ENCODE measurements at places on chromosomes 2 and 18.

GRCh38 chr18:34707670-34708069 is 2.4 kb upstream of the DTNA start:
- no peaks in the 10 kb centered on the region for H3K27me3 ChIP-seq
- no peak for DNase-seq
- peaks cover 56% of the 10 kb centered on the region for H3K4me1 ChIP-seq
- no peak overlapping the region for H3K27ac ChIP-seq
- H3K4me3 ChIP-seq = no peak overlapping the region

- peaks cover 2% of the 10 kb centered on the region for H3K27me3 ChIP-seq
- peaks cover 47% of the 10 kb centered on the region for H3K4me1 ChIP-seq
- peak; percentile 75 for DNase-seq
- H3K36me3 ChIP-seq = no peaks in the 10 kb centered on the region
- peak overlapping the region; percentile 22 for H3K4me3 ChIP-seq
Observed at GRCh38 chr2:237291138-237291792, 122.7 kb downstream of the COL6A3 start.

GRCh38 chr2:159637240-159637639 is 20.9 kb upstream of the BAZ2B start:
- peaks cover 13% of the 10 kb centered on the region for H3K36me3 ChIP-seq
- DNase-seq = no peak
- no peak overlapping the region for H3K4me3 ChIP-seq
- no peaks in the 10 kb centered on the region for H3K27me3 ChIP-seq

GRCh38 chr2:143717536-143718168 is 588.4 kb downstream of the ARHGAP15 start:
- no peaks in the 10 kb centered on the region for H3K36me3 ChIP-seq
- no peak overlapping the region for H3K4me3 ChIP-seq
- H3K27me3 ChIP-seq = peaks cover 8% of the 10 kb centered on the region
- H3K27ac ChIP-seq = no peak overlapping the region
- H3K4me1 ChIP-seq = peaks cover 10% of the 10 kb centered on the region

- no peaks in the 10 kb centered on the region for H3K36me3 ChIP-seq
- H3K4me3 ChIP-seq = no peak overlapping the region
- no peak overlapping the region for H3K27ac ChIP-seq
- DNase-seq = no peak
- H3K27me3 ChIP-seq = peaks cover 12% of the 10 kb centered on the region
Observed at GRCh38 chr2:134745023-134745422, 26.2 kb upstream of the TMEM163 start.

GRCh38 chr2:23506531-23507266 is 121.7 kb downstream of the KLHL29 start:
- DNase-seq = no peak
- H3K4me3 ChIP-seq = no peak overlapping the region
- H3K27ac ChIP-seq = no peak overlapping the region
- no peaks in the 10 kb centered on the region for H3K36me3 ChIP-seq
- peaks cover 79% of the 10 kb centered on the region for H3K4me1 ChIP-seq
- peaks cover 18% of the 10 kb centered on the region for H3K27me3 ChIP-seq

DNA sequence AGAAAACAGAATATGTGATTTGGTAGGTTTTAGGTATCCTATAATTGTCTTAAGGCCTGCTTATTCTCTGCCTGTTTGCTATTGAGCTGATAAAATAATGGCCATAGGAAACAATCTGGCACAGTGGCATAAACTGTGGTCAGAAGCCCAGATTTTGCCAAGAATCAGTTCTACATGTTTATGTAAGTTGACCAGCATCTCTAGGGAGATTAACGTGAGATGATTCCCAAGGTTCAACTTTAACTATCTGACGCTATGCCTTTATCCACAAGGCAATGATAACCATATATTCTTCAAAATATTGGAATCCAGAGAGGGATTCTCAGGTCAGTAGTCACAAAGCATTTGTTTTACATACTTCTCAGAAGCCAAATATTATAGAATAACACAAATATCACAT is 25.6 kb downstream of the AP1S3 start:
- peaks cover 19% of the 10 kb centered on the region for H3K4me1 ChIP-seq
- no peak overlapping the region for H3K27ac ChIP-seq
- H3K4me3 ChIP-seq = no peak overlapping the region

- H3K36me3 ChIP-seq = no peaks in the 10 kb centered on the region
- H3K4me3 ChIP-seq = no peak overlapping the region
- no peak overlapping the region for H3K27ac ChIP-seq
- no peaks in the 10 kb centered on the region for H3K4me1 ChIP-seq
- no peak for DNase-seq
- peaks cover 3% of the 10 kb centered on the region for H3K27me3 ChIP-seq
Observed at GRCh38 chr2:198077477-198077876, 273.1 kb downstream of the PLCL1 start.

GRCh38 chr2:240650254-240650965 is 25.1 kb downstream of the GPR35 start:
- H3K27me3 ChIP-seq = peaks cover 70% of the 10 kb centered on the region
- peaks cover 20% of the 10 kb centered on the region for H3K4me1 ChIP-seq
- no peak overlapping the region for H3K27ac ChIP-seq
- H3K4me3 ChIP-seq = no peak overlapping the region

DNA sequence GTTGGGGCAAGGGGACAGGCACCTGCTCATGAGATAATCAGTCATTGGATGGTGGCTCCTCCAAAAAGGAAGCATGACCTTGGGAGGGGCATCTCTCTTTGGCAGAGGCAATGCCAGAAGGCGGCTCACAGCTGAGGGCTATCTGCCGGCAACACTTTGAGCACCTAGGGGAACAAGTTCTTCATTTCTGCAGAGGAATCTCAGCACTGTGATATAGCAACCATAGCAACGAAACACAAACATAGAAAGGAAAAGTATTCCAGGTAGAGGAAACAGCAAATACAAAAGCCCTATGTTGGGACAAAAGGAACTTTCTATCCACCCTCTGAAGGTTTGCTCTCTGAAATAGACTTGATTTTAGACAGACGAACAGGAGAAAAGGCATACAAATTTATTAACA is 89.1 kb upstream of the NEDD4L start:
- H3K4me3 ChIP-seq = no peak overlapping the region
- H3K4me1 ChIP-seq = no peaks in the 10 kb centered on the region
- peaks cover 6% of the 10 kb centered on the region for H3K27me3 ChIP-seq
- no peaks in the 10 kb centered on the region for H3K36me3 ChIP-seq
- no peak overlapping the region for H3K27ac ChIP-seq

GRCh38 chr2:221994926-221995325 is 303.9 kb downstream of the PAX3 start:
- H3K27me3 ChIP-seq = no peaks in the 10 kb centered on the region
- H3K27ac ChIP-seq = no peak overlapping the region

DNA sequence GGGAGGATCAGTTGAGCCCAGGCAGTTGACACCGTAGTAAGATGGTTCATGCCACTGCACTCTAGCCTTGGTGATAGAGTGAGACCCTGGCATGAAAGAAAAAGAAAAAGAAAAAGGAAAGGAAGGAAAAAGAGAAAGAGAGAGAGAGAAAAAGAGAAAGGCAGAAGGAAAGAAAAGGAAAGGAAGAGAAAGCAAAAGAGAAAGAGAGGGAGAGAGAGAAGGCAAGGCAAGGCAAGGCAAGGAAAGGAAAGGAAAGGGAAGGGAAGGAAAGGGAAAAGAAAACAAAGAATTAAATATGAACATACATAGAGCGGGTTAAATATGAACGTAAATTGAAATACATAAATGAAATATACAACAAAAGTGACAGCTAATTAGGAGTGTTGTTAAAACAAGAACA is 167.5 kb upstream of the SETBP1 start:
- H3K36me3 ChIP-seq = no peaks in the 10 kb centered on the region
- no peak overlapping the region for H3K4me3 ChIP-seq
- DNase-seq = no peak
- no peak overlapping the region for H3K27ac ChIP-seq

DNA sequence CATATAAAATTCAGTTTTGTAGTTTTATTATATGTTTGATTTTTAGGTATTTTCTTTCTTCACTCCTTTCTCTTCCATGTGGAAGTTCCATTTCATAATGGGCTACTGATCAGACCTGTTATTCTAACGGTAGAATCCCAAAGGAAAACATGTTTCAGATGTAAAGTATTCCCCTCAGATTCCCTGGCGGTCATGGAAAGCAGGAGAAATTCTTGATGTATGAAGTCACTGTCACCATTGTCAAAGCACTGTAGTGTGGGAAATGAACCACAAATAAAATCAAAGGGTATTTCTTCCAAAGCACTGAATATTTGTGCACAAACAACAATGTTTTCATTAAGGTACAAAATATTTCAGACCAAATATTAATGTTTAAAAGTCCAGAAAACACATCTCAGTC is 237.3 kb upstream of the KLHL14 start:
- H3K27ac ChIP-seq = no peak overlapping the region
- no peaks in the 10 kb centered on the region for H3K36me3 ChIP-seq
- H3K27me3 ChIP-seq = no peaks in the 10 kb centered on the region
- H3K4me1 ChIP-seq = no peaks in the 10 kb centered on the region
- no peak for DNase-seq
- H3K4me3 ChIP-seq = no peak overlapping the region

DNA sequence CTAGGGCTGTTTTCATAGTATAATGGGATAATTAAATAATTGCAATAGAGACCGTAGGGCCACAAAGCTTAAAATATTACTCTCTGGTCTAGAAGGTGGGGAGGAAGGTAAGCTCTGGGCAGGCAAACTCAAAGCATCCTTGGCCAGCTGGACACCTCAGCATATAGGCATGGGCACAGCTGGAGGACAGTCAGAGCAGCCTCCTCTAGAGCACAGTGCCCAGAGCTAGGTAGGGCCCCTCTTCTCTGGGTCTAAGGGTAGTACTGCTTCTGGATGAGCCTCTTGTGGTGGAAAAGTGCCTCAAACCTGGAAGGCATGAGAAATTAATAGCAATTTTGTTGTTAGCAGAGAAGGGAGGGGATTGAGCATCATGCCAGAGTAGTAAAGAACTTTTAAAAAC is 291.3 kb upstream of the FBXO11 start:
- H3K27ac ChIP-seq = no peak overlapping the region
- H3K36me3 ChIP-seq = no peaks in the 10 kb centered on the region
- no peaks in the 10 kb centered on the region for H3K27me3 ChIP-seq
- H3K4me1 ChIP-seq = peaks cover 9% of the 10 kb centered on the region
- no peak overlapping the region for H3K4me3 ChIP-seq

- H3K4me3 ChIP-seq = no peak overlapping the region
- peaks cover 27% of the 10 kb centered on the region for H3K4me1 ChIP-seq
- no peak for DNase-seq
- no peaks in the 10 kb centered on the region for H3K36me3 ChIP-seq
- no peak overlapping the region for H3K27ac ChIP-seq
- H3K27me3 ChIP-seq = peaks cover 27% of the 10 kb centered on the region
Observed at GRCh38 chr2:1773883-1774282, 29.6 kb upstream of the PXDN start.

GRCh38 chr2:108447947-108448677 is 894 bp upstream of the GCC2 start:
- H3K4me1 ChIP-seq = peaks cover 50% of the 10 kb centered on the region
- peaks cover 7% of the 10 kb centered on the region for H3K27me3 ChIP-seq
- peak overlapping the region; percentile 95 for H3K4me3 ChIP-seq
- H3K36me3 ChIP-seq = peaks cover 27% of the 10 kb centered on the region

- peaks cover 11% of the 10 kb centered on the region for H3K4me1 ChIP-seq
- no peak overlapping the region for H3K4me3 ChIP-seq
- DNase-seq = no peak
- no peak overlapping the region for H3K27ac ChIP-seq
- H3K27me3 ChIP-seq = no peaks in the 10 kb centered on the region
- H3K36me3 ChIP-seq = peaks cover 30% of the 10 kb centered on the region
Observed at GRCh38 chr18:79274823-79275222, 120.9 kb upstream of the NFATC1 start.

- peaks cover 10% of the 10 kb centered on the region for H3K27me3 ChIP-seq
- H3K36me3 ChIP-seq = no peaks in the 10 kb centered on the region
- no peak overlapping the region for H3K4me3 ChIP-seq
- no peak for DNase-seq
Observed at GRCh38 chr18:47800248-47800647, 130.2 kb downstream of the SMAD2 start.

GRCh38 chr18:23982155-23983079 is 32.1 kb upstream of the TTC39C start:
- H3K27ac ChIP-seq = peak overlapping the region; percentile 23
- no peaks in the 10 kb centered on the region for H3K36me3 ChIP-seq
- H3K4me1 ChIP-seq = peaks cover 25% of the 10 kb centered on the region
- H3K27me3 ChIP-seq = no peaks in the 10 kb centered on the region
- peak overlapping the region; percentile 49 for H3K4me3 ChIP-seq

DNA sequence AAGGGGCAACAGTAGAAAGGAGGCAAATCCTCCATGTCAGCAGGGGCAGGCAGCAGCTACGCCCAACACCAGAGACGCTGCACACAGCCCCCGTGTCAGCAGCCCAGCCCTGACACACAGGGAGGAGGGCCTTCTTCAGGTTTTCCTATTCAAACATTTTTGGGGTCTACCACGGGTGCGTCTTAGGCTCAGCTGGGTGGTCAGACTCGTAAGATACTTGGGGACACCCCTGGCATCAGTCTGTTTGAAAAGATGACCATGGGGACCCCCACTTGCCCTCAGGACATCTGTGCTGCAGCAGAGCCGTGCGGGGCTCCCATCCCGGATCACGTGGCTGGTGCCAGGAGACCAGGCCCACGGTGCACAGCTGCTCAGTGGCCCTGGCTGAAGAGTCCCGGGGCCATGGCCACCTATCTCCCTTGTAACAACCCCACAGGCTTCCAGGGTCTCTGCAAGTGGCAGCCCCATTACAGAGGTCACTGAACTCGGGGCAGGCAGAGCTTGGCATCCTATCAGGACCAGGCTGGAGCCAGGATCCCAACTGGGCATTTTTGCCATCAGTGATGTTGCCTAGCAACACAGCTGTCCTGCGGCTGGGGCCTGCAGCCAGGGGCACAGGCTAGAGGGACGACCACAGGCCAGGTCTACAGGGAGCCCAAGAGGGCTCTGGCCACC is 82.5 kb downstream of the EDAR start:
- no peak overlapping the region for H3K4me3 ChIP-seq
- peaks cover 42% of the 10 kb centered on the region for H3K36me3 ChIP-seq
- no peak overlapping the region for H3K27ac ChIP-seq
- peaks cover 5% of the 10 kb centered on the region for H3K4me1 ChIP-seq

- H3K36me3 ChIP-seq = peaks cover 18% of the 10 kb centered on the region
- no peak overlapping the region for H3K4me3 ChIP-seq
- DNase-seq = no peak
- H3K27ac ChIP-seq = no peak overlapping the region
Observed at GRCh38 chr18:46196627-46197243, 92.5 kb downstream of the HAUS1 start.

DNA sequence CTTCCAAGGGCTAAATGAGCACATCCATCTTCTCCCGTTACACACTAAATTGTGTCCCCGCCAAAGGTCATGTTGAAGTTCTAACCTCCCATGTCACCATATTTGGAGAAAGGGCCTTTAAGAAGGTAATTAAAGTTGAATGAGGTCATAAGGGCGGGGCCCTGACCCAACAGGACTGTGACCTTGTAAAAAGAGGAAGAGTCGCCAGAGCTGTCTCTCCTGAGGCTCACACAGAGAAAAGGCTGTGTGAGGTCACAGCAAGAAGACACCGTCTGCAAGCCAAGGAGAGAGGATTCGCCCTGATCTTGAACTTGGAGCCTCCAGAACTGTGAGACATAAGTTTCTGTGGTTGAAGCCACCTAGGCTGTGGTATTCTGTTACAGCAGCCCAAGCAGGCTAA is 24.1 kb downstream of the TRABD2A start:
- DNase-seq = no peak
- peaks cover 14% of the 10 kb centered on the region for H3K27me3 ChIP-seq
- peaks cover 23% of the 10 kb centered on the region for H3K4me1 ChIP-seq
- H3K36me3 ChIP-seq = peaks cover 5% of the 10 kb centered on the region
- H3K4me3 ChIP-seq = no peak overlapping the region
- peak overlapping the region; percentile 78 for H3K27ac ChIP-seq

Data from nephron progenitor cell (in vitro differentiated cells).